Cortex of kidney (tissue), 1 donor: ENCODE measurements at places on chromosomes 6 and 20.

GRCh38 chr6:70503813-70504465 is 62.8 kb upstream of the SDHAF4 start:
- no peak for DNase-seq

GRCh38 chr20:46148313-46149208 is 30.4 kb downstream of the CD40 start:
- DNase-seq, result no peak

DNA sequence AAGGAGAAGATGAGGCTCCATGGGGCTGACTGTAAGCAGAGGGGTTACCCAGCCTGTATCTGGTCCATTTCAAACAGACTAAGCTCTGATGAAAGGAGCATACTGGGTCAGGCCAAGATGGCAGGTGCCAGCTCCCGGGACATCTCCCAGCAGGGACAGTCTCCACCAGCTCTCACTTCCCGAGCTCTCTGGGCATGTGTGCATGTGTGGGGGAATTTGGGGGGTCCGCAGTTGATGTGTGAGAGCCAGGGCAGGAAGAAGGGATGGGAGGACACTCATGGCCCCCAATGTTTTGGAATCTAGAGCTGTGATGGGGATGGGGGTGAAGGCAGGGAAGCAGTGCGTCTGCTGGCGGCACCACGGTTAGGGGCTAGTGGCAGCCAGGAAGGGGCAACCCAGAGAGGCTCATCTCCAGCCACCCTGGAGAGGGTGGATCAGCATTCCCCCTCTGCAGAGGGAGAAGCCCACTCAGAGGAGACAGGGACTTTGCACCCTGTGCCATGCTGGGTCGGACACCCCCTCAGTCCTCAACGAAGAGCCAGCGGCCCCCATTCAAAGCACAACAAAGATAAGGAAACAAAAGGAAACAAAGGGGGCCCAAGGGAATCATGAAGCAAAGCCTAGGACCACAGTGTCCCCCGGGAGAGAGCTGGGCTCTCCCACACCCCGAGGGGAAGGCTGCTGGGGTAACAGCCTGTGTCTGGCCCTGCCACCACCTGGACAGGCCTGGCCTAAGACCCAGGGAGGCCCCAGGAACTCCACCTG is 52.4 kb downstream of the DSTN start:
- no peak for DNase-seq

GRCh38 chr20:22924046-22924737 is 110.9 kb upstream of the SSTR4 start:
- DNase-seq, result no peak

GRCh38 chr6:157641837-157642236 is 181.2 kb upstream of the SNX9 start:
- DNase-seq, result no peak

- no peak for DNase-seq
Measured at GRCh38 chr6:132768051-132768517, 10.4 kb upstream of the VNN2 start.

- DNase-seq, result no peak
Measured at GRCh38 chr6:22433745-22434144, 135.6 kb upstream of the HDGFL1 start.

GRCh38 chr6:44407951-44408670 is 20.6 kb downstream of the CDC5L start:
- no peak for DNase-seq

DNA sequence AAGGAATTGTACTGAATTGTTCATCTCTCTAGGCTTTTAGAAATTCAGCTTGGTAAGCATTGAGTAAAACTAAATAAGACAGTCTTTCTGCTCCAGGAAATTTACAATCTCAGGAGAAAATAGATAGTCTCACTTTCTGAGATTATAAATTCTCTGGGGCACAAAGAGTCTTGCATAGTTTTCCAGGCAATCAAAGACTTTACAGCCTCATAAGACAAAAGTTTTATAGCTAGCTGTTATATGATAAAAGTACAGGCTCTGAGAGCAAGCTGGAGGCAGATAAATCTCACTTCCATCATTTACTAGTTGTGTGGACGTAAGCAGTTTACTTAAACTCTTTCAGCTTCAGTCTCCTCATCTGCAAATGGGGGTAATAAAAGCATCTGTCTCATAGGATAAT is 11.4 kb downstream of the FRK start:
- no peak for DNase-seq
